ENCODE measurements at places on chromosomes 1 and 21.

GRCh38 chr1:9589719-9590157 lies 1.0 kb downstream of the TMEM201 start:
- no peak for DNase-seq

GRCh38 chr1:59543211-59543668 lies 246.3 kb downstream of the FGGY start:
- no peak for DNase-seq

- peak; percentile 50 for DNase-seq
These were observed 997 bp downstream of the IFNAR2 start for GRCh38 chr21:33230545-33231324.

GRCh38 chr1:209455145-209455544 lies 128.4 kb upstream of the CAMK1G start:
- no peak for DNase-seq

DNA sequence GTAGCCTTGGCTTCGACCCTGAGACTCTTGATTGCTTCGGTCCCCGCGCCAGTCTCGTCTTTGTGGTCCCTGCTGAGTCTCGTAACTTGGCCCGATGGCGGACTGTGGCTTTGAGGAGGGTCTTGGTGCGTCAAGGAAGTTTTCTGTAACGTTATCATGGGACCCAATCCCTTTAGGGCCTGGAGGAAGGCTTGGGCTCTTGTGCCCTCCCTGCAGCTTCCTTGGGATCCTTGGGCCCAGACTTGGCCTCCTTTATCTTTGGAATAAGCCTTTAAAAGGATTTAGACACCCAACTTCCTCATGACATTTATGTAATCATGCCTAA lies 371 bp downstream of the ZMPSTE24 start:
- DNase-seq: no peak

DNA sequence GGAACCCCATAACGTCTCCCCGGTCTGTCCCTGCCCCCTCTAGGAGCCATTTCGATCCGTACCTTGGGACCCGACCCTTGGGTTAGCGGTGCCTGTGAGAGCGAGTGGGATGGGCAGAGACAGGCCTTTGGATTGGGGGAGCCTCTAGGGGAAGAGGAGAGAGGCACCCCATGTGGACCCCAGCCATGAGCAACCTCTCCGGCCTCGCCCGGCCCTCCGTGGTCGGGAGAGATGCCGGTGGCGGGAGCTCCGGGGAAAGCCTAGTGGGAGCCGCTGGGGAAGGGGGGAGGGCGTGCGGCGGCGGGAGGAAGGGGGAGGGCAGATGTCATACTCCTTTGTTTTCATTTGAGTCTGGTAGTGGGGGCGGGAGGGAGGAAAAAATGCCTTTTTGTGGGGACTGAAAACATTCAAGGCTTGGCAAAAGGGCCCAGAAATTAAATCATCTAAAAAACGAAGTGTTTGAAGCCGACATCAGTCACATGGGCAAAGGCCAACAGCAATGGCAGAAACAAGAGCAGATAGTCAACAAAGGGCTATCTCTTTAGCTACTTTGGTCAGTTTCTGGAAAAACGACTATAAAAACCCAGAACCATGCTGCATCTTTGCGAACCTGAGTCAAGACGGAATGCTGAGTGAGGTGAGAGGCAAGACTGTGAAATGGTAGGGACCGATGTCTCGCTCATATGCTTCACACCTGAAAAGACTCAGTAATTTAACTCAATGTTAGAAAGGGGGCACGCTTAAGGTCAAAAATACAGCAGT lies 758 bp downstream of the PTBP2 start:
- peak; percentile 41 for DNase-seq

DNA sequence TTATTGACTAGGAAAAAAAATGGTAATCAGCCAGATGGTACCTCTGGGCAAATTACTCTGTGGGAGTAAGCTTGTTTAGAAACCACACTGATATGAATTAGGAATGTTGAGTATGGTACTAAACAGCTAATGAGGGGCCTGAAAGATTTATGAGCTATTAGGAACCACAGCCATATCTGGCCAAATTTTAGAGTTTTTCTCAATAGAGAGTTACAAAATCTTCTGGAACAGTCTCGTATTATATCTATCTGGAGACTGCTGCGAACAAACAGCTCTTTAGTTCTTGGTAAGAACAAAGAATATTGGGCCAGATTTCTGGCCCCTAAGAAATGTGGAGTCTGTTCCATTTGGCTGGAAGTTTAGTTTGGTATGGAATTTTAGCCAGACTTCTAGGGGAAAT lies 4.9 kb upstream of the PODN start:
- no peak for DNase-seq

GRCh38 chr1:43452789-43453441 lies 816 bp downstream of the HYI start:
- DNase-seq: no peak
